SJSA1 (cell line): ENCODE measurements at places on chromosomes 2 and 18. TPM values are rescaled to one million over a fixed set of nuclear protein-coding genes. Genes with fewer than 3 reads are reported as not detected.

DNA sequence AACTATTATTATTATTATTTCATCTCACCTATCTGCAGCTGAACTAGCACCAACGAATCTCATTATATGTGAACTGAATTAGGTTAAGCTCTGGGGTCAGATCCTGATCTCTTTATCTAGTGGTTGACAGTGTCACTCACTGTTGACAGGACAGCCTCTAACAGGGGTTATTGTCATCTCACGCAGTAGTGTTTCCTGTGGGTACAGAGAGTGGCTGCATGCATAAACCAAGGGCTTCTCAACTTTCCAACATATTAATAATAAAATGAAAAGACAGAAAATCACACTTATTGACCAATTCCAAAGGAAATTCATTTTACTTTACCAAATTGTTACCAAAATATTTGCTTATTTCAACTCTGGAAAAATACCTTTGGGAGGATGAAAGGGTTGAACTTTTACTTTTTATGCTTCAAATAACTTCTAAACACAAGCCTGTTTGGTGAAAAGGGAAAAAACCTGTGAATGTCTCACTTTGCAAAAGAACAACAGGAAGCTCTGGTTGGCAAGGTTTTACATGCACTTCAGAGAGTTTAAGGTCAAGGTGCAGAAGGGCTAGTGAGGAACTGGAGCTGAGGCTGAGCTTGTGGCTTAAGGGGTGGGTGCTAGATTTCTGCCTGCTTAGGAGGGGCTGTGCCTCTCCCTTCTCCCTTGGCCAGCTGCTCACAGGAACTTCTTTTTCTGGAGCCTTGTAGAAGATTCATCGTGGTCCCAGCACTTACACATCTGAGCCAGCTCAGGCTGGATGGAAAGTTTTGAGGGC is 72.6 kb downstream of the CTAGE1 start:
- no peak for DNase-seq

DNA sequence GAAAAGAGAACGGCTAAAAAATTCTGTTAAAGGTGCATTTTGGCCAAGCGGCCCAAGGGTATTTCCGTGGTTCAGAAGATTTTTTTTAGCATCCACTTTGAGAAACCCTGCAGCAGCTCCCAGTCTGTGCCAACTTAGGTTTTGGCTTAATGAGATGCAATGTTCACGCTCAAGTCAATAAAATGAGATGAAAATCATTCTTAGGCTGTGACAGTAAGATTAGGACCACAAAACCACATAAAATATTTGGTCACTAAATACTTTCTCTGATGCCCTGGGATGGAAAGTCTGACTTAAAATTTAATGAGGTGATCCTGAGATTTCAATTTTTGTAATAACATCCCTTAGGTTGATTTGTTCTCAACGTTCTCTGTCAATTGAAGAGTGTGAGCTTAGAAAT is 74.2 kb upstream of the FHL2 start:
- DNase-seq, result no peak

DNA sequence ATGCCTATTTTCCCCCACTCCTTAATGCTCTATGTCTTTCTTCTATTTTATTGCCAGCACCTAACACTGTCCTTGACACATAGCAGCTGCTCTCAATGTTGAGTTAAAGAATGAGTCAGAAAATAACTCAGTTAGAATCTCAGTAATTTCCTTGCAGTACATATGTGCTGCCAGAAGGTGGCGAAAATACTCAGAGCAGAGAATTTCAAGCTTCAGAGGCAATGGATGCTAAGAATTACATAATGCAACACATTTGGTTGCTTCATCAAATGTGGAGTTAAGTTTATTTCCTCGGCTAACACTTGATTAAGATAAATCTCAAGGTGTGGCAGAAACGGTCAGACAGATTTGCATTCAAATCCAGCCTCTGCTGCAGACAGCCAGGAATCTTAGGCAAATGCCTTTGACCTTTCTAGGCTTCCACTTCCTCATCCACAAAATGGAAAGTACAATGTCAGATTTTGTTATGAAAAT is 105.6 kb downstream of the VSNL1 start:
- DNase-seq, result peak; percentile 57

- no peak for DNase-seq
Observed at GRCh38 chr2:19070886-19071285, 287.5 kb downstream of the OSR1 start.

DNA sequence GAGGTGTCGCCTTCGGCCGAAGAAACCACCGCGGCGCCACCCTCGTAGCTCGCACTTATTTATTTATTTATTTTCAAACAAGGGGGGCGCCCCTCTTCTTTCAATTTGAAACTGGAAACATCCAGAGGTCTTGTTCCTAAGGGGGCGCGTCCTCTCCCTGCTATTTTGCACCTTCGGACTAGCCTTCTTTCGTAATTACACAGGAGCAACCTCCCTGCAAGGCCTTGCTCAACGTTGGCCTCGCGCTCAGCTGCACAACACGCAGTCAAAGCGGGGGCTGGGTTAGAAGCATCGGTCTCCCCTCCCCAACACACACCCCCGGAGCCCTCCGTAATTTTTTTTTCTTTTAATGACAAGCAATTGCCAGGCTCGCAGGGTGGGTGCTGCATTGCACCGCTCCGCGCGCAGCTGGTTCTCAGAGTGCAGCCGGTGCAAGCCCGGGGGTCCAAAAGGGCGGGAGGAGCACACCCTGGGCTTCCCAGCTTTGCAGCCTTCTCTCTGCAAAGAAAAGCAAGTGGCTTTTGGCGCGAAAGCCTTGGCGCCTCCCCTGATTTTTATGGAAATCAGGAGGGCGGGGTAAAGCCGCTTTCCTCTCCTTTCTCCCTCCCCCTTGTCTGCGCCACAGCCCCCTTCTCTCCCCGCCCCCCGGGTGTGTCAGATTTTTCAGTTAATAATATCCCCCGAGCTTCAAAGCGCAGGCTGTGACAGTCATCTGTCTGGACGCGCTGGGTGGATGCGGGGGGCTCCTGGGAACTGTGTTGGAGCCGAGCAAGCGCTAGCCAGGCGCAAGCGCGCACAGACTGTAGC is at the start of gene MYCN:
TSS of gene MYCN (plus strand) at position 697 of the 807 bp plus-strand sequence. CDS start 1,515 bp downstream, outside the sequence.
- peak; percentile 76 for DNase-seq

DNA sequence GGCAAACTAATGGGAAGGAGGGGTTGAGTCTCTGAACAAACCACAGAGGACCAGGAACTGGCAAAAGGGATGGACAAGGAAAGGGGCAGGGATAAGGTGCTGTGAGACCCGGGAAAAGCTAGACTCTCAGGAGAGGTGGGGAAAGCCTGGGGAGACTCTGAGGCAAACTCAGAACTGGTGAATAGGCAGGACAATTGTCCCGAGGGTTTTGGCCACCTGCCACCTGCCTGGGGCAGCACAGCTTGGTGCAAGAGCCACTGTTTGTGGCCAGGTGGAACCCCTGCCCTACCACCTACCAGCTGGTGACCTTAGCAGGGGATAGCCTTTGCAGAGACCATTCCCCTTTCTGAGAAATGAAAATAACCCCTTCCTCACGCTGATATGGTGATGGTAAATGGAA is 129.4 kb upstream of the ASB18 start:
- no peak for DNase-seq

- DNase-seq, result no peak
Observed at GRCh38 chr18:57205641-57206040, 58.8 kb downstream of the BOD1L2 start.

DNA sequence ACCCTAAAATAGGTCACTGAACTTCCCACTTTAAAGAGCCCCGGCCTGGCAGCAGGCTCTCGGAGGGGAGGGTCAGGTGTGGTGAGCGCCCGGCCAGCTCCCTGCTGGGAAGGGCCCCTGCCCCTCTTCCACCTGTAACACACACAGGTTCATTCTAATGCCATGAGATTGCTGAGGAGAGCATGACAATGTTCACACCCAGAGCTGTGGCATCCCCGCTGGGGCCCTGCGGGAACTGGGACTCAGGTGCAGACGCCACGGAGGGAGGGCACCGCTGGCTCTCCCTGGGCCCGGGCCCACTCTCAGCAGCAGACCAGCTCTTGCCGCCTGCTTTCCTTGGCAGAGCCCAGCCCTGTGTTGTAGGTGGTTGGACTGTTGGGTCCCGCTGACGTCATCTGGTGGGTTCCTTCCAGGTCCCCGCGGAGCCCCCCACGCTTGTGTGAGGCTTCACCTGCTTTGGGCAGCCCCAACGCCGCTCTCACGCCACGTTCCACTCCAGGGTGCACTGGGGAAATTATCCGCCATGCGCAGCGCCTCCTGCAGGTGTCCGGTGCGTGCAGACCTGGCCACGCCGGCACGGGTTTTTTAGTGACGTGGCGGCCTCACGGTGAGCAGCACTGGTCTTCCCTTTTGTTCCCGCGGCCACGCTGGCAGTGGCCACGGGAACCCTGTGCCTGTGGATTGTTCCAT is 50.4 kb upstream of the KCNG2 start:
- DNase-seq, result peak; percentile 41

GRCh38 chr2:128780434-128781080 is 461.9 kb upstream of the HS6ST1 start:
- peak; percentile 26 for DNase-seq

DNA sequence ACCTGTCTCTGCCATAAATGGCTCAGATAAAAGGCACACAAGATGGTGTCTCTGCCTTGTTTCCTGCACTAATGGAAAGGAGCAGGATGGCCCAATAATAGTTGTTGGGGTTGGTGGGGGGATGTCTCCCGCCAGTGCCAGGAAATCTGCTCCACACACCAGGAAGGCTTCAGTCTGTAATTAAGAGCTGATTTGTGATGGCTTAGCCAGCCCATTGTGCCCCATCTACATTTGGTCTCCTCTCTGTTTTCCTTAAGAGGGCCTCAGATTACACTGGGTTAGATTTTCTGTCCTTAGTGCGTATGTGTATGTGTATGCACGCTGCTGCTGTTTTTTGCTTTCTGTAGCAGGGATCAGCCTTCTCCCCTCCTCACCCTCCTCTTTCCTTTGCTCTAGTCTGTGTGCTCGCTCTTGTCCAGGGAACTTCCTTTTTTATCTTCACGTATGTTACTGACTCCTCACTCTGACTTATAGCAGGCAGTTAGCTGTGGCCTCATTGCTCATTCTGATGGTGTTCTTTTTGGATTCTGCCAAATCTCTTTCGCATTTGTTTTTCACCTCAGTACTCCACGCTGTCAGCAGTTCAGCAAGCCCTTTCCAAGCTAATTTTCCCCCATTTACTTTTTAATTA is 33.4 kb upstream of the MGAT5 start:
- DNase-seq, result no peak

GRCh38 chr18:68928762-68929675 is 131.1 kb downstream of the CCDC102B start:
- no peak for DNase-seq

- DNase-seq, result no peak
Observed at GRCh38 chr2:226991663-226992062, 155.8 kb downstream of the RHBDD1 start.

- no peak for DNase-seq
Observed at GRCh38 chr2:28413152-28413898, 20.7 kb downstream of the FOSL2 start.

DNA sequence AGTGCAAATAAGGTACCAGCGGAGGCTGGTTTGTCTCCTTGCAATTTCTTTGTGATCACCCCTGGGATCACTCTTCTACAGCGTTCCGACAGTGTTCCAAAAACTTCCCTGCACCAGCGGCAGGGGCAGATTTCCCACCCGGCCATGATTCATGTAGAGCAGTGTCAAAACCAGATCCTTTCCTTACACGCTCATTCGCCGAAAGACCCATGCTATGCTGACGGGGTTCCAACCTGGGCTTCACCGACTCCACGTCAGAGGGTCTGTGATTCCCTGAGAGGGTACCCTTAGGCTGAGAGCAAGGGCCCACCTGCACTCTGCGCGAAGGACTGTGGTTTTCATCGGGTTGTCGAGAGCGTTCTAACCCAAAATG is 423 bp upstream of the TTC27 start:
- no peak for DNase-seq

GRCh38 chr2:15561574-15562344 is 625 bp upstream of the NBAS start:
- no peak for DNase-seq

DNA sequence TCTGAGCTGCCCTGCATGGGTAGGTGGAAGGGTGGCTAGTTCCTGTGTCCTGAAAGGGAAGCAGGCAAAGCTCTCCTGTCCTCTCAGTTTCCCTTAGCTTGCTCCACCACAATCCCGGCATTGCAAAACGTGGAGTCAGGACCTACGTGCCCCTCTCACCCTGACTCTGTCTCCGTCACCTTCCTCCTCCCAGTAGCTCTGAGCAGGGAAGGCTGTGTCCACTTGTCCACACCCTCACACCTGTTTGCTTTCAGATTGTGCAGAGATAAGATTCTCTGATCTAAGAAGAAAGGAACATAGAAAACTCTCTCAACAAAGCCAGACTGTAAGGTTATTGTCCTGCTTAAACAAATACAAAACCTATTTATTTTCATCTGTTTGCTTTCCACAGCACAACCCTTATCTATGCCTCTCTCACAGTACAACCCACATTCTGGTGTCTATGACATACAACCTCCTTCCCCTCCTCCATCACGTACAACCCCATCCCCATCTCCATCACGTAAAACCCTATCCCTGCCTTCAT is 79.0 kb downstream of the ALPK2 start:
- DNase-seq, result no peak

GRCh38 chr2:180722551-180723239 is 257.7 kb upstream of the UBE2E3 start:
- no peak for DNase-seq

Gene SERPINB4
- total RNA-seq, result 0.26 TPM in 1 of 2 replicates, not detected in the other

Gene DAW1
- 0.16 TPM in 2 replicates for total RNA-seq

Gene STARD6
- 1.2 TPM in 1 of 2 replicates, not detected in the other for total RNA-seq

Gene SULT1C2
- not detected in 2 replicates for total RNA-seq

Gene IL1RL2
- total RNA-seq, result not detected in 2 replicates

Gene MOCOS
- 0.16 and 0.34 TPM in 2 replicates for total RNA-seq

Gene GPR39
- 2.1 and 2.6 TPM in 2 replicates for total RNA-seq

Gene BABAM2
- 18.7 and 24.6 TPM in 2 replicates for total RNA-seq

Gene LCT
- not detected in 2 replicates for total RNA-seq

Gene RAX
- not detected in 2 replicates for total RNA-seq

Gene TCF7L1
- total RNA-seq, result 0.68 and 1.3 TPM in 2 replicates

Gene KLF11
- total RNA-seq, result 13.6 and 16.0 TPM in 2 replicates

Gene HOXD12
- total RNA-seq, result 0.13 TPM in 1 of 2 replicates, not detected in the other

Gene SLC23A3
- 0.13 TPM in 1 of 2 replicates, not detected in the other for total RNA-seq

Gene GRHL1
- 1.3 and 2.3 TPM in 2 replicates for total RNA-seq

Gene DOK6
- not detected in 2 replicates for total RNA-seq
